Progenitor cell of endocrine pancreas (in vitro differentiated cells): ENCODE measurements at places on chromosomes 4 and X.

- no peak for DNase-seq
Observed at GRCh38 chr4:76801621-76802235, 96.2 kb downstream of the SOWAHB start.

DNA sequence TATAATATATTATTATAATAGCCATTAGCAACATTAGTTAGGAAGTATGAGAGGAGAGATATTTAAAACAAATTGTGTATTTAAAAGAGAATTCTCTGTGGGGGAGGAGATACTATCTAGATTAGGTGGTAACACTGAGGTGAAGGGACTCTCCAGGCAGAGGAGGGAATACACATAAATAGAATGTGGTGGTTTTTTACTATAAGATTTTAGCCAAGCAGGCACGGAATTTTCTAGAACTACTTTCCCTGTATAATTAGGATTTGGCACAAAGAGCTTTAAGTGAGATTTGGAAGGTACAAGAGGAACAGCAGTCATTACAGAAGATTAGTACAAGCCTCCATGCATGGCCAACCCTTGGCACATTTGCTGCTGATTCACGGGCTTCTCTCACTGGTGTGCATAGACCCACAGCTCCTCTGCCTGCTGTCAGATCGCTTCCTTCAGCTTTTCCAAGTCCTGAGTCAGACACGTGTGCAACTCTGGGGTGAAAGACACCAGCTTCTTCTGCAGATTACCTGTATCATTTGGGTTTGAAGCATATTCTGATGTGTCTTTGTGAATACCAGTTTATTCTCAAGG, 685.5 kb downstream of the KCTD8 start:
- DNase-seq: no peak

- no peak for DNase-seq
Observed at GRCh38 chr4:20724915-20725314, 24.7 kb downstream of the PACRGL start.

DNA sequence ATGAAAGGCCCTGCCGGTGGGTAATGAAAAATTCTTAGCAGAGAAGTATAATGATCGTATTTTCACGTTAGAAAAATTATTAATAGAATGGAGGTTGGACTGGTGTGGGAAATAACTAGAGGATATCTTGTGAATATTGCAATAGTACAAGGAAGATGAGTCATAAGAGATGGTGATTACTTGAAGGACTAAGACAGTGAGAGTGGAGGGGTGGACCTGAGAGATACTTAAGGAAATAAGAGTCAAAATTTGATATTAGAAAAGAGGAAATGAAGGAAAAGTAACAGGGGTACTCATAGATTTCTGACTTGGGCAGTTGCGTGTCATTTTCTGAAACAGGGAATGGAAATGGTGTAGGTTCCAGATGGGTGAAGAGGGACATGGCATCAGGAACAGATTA, 1.7 kb upstream of the USP53 start:
- DNase-seq: no peak

DNA sequence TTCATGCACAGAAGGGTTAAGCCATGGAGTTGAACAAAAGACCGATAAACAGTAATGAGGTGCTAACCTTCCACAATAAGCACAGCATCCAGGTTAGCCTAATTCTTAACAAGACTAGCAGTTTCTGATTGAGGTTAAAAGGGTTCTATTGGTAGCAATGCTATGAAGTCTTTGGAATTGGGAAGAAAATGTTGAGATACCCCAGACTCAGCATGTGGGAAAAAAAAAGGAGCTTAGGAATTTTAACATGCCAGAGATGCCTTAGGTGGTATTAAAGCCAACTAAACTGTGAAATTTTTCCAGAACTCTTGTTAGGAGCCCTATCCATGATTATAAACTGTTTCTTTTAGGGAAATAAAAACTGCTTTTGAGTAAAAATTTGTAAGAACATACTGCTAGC, 391.7 kb downstream of the GABRG1 start:
- no peak for DNase-seq

GRCh38 chr4:95898226-95898625, 58.3 kb downstream of the PDHA2 start:
- no peak for DNase-seq

GRCh38 chrX:138073626-138074025, 507.7 kb downstream of the ZIC3 start:
- DNase-seq: no peak

DNA sequence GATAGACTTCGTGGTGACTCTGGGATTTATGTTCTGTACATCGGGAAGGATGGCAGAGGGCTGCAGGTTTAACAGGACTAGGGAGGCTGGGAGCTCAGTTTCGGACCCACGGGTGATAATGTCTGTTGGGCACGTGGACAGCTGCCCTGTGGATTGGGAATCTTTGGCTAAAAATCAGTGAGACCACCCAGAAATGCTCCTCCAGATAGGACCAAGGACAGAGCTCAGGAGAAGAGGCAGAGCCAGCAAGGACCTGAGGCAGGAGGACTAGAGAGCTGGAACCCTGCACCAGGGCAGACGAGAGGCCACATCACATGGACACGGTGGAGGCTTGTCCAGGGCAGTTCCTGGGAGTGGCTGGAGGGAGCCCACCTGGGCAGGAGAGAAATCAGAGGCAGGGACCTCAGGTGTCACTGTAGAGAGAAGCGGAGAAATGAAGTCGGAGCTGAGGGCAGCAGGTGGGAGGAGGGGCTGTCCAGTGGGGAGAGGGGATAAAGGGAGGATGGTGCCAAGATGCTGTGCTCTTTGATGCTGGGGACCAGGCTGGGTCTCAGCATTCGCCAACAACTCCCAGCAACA, 79.2 kb downstream of the CPZ start:
- no peak for DNase-seq

DNA sequence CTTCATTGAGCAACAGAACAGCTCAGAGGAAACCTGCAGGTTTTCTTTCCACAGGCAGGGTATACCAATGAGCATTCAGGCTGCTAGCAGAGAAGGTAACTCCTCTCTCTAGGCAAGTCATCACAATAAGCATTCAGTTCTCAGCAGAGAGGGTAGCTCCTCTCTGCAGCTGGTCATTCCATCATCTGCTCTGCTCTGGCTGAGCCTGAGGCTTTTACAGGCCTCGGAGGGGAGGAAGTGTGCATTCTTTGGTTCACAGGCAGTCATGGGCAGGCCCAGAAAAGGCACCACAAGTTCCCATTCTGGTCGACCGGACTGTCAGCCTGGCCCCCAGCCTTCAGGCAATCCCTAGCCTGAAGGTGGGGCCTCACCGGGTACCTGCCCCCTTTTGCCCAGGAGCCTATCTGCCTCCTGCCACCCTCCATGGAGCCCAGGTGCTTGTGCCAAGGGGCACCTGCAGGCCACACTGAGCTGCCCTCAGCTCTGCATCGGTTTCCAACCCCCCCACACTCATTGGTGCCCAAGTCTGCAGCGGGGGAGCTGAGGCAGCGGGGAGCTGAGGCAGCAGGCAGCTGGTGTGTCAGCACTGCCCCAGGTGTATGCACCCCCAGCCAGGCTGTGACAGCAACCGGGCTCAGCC, 83.1 kb downstream of the PRDM5 start:
- no peak for DNase-seq

GRCh38 chr4:168769416-168769815, 240.6 kb downstream of the CBR4 start:
- DNase-seq: no peak

GRCh38 chrX:129831091-129831885, 12.4 kb downstream of the ZDHHC9 start:
- no peak for DNase-seq

DNA sequence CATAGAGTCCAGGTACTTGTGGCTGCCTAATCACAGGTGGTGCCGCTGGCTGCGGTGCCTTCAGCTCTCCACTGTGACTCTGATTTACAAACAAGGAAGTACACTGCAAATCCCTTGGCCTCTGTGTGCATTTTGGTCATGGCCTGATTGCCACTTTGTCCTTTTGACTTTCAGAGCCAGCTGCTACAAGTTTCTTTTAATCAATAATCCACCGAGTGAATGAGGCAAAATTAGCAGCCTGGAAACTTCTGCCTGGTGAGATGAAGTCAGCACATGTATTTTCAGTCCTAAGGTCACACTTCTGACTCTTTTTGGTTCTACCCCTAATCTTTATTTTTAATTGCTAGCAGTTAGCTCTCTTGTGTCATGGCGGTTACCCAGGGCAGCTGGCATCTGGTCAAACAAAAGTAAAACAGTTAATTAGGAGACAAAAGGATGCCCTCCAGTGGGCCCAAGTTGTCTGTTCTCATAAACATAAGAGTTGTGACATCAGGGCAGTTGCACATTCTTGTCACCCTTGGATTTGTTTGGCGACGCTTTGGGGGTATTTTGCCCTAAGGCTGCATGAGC, 62.3 kb upstream of the LNX1 start:
- DNase-seq: peak; percentile 18

DNA sequence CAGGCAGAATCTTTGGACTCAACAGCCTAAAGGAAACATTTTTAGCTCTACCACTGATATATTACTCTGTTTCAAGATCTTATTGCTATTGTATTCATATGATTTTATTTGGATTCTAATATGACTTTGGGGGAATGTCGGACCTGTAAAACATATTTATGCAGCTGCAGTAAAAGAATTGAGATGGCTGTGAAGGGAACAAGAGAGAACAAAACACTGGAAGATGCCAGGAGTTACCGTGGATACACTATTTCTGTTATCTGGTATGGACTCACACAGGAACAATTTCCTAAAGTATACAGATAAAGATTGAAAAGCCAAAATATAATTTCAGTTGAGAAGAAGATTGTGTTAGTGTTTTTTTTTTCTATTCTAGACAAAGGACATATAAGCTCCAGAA, 113.0 kb upstream of the DCLK2 start:
- DNase-seq: no peak

- no peak for DNase-seq
Observed at GRCh38 chrX:74133156-74133796, 170.7 kb upstream of the ZCCHC13 start.

DNA sequence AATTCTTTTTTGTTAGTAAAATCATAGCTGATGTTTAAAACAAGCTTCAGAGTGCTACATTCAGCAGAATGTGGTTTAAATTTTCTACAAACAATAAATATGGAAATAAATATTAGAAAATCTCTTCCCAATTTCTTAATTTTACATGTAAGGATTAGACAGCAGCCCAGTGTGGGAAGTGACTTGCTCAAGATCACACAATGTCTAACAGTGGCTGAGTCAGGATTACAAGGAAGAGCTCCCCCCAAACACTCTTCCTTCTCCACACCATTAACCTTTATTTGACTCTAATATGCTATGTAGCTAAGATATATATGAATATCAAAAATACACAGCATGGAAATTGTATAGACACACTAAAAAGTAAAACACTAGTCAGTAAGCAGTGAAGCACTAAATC, 59.5 kb downstream of the SLC10A7 start:
- no peak for DNase-seq

GRCh38 chrX:31717474-31717873, 645.6 kb upstream of the FTHL17 start:
- no peak for DNase-seq

DNA sequence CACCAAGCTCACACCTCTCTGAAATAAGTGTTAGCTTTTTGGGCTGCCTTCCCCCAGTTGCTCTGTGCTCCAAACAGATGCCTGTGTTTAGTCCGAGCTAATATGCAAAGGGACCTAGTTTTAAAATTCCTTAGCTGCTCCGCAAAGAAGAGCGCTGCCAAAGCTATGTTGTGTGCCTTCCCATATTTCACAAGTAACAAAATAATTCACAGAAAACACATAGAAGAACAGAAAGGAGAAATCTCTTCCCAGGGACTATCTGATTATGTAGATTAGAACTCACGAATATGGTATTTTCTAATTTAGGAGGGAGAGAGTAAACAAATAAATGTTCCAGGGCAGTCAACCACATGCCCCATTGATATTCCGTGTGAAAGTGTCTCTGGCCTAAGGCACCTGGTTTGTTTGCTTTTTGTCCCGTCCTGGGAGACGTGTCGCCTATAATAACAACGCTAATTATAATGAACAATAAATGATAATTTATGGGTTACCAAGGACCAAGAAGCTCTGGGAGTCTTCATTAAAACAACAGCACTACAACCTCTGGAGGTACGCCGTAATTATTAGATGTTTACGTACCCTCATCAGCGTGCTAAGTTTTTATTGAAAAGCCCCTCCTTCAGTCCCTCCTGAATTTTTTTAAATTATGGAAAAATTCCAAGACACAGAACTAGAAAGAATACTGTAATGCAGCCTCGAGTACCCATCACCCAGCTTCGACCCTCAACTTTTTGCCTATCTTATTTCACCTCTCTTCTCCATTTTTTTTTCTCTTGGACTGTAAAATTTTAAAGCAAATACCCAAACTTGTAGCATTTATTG, 1.2 kb upstream of the CCNG2 start:
- no peak for DNase-seq
